Activated effector memory CD4-positive, alpha-beta T cell treated with anti-CD3 and anti-CD28 coated beads, Interleukin-2, amount 50 U/mL, for 16 hours (primary cell): ENCODE measurements at places on chromosomes 1 and 21.

DNA sequence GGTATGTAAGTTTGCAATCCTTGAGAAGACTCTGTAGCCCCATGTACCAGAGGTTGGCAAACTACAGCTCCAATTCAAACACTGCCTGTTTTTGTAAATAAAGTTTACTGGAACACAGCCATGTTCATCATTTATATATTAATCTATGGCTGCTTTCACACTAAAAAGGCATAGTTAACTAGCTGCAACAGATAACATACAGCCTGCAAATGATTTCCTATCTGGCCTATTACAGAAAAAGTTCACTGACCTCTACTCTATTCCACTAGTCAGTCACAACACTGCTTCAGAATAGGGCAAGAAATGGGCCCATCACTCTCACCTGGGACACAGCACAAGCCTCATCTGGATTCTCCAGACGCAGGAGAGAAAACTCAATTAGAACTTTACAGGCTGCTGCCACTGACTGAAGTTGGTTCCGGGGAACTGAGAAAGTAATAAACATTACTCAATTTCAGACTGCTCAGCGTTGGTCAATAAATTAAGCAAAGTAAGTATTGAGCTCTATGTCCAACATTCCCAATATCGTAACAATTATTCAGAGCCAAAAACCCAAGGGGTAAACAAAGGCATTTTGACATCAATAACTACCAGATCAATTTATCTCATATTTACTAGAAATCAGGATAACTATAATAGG, 10.6 kb downstream of the UBR4 start:
- DNase-seq, result no peak

GRCh38 chr1:168116327-168116799, 20.4 kb downstream of the GPR161 start:
- DNase-seq, result no peak

DNA sequence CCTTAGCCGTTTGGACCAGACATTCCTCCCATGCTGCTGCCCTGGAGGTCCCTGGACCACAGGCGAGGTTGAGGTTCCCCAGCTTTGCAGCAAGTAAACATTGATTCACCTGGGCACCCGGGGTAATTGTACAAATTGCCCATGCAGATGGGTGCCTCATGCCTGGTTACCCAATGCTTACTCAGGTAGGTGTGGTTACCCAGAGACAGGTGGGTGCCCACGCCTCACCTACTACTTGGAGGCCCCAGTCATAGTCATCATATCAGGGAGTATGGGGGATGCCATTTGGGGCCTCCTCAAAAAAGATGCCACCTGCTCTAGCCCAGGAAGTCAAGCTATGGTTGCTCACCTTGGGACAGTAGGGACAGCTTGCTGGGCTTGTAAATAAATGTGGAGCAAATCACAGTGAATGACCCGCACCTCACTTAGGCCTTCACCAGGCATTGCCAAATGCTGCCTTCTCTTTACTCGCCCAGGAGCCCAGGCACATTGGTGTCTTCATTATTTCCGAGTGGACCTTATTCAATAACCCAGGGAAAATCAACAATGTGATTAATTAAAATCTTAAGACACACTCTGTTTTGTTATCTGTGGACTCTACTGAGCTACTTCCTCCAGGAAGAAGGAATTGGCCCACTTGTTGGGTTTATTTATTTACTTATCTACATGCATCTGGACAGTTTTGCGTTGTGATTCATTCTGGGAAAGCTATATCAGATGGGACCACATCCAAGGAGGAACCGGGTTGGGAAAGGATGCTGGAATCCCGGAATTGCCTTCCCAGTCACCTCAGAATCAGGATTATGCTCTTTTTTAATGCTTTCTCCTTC, 35.6 kb upstream of the GRHL3 start:
- no peak for DNase-seq

DNA sequence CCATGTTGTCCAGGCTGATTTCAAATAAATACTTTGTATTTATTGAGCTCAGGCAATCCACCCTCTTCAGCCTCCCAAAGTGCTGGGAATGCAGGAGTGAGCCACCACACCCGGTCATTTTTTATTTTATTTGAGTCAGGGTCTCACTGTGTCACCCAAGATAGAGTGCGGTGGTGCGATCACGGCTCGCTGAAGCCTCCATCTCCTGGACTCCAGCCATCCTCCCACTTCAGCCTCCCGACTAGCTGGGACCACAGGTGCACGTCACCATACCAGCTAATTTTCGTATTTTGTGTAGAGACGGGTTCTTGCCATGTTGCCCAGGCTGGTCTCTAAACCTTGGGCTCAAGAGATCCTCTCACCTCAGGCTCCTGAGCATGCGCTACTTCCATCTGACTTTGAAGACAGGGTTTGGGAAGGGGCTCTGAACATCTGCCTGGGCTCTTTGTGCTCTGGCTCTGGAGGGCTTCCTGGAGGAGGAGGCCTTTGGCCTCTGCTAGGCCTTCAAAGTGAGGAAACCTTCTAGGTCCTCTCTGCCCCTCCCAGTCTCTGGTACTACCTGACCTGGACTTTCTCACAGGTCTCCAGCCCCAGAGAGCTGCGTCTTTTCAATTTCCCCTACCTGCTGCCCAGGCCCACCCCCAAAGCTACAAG, 5.8 kb downstream of the HSPB7 start:
- no peak for DNase-seq

- no peak for DNase-seq
Observed at GRCh38 chr1:157978586-157979403, 14.7 kb upstream of the KIRREL1 start.

GRCh38 chr1:243488459-243489157, 232.8 kb downstream of the SDCCAG8 start:
- no peak for DNase-seq

- DNase-seq, result no peak
Observed at GRCh38 chr1:37038227-37039093, 4.1 kb upstream of the GRIK3 start.

DNA sequence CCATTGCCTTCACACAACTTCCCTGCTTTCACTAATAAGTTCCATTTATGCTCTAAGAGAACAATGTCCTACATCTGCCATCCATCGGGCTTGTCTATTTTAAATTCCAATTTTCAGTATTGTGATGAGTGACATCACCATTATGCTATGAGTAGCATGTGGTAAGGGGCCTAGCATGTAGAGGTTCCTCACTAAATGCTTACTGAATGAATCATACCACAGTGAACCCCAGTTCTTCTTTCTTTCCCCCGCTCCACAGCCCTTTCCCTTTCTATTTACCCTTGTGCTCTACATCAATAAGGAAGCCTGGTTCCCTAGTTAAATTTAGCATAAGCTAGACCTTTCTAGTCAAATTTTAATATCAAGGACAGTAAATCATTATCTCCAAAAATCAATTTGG, 195.0 kb upstream of the RGS18 start:
- DNase-seq, result no peak

DNA sequence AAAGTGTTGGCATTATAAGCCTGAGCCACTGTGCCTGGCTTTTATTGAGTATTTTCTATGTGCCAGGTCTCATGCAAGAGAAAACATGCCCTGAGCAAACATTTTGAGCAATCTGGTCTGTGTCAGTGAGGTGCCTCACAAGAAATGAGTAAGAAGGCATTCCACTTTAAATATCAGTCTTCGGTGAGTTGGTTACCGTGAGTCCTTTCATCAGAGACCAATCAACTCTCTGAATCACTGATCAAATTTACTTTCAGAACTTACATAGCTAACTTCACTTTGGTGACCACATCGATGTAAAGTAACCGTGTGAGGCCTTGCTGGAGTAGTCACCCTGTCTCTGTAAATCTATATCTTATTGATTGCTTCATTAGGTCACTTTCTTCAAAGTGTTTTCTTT, 14.3 kb upstream of the DDX59 start:
- no peak for DNase-seq

DNA sequence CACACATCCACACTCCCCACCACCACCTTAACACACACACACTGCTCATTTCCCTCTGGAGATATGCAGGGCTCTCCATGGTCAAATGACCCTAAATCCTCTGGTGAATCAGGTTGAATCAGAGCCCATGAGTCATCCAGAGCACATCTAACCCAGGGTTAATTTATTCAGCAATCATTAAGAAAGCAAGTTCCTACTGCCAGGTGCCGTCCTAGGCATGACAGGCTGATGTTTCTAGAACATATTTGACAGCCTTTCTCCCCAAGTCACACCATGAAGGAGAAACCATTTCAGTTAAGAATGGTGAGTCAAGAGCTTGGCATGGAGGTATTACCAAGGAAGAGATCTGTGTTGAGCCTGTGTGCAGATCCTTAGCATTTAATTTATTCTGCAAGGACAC, 194.3 kb upstream of the CAMK1G start:
- DNase-seq, result no peak

DNA sequence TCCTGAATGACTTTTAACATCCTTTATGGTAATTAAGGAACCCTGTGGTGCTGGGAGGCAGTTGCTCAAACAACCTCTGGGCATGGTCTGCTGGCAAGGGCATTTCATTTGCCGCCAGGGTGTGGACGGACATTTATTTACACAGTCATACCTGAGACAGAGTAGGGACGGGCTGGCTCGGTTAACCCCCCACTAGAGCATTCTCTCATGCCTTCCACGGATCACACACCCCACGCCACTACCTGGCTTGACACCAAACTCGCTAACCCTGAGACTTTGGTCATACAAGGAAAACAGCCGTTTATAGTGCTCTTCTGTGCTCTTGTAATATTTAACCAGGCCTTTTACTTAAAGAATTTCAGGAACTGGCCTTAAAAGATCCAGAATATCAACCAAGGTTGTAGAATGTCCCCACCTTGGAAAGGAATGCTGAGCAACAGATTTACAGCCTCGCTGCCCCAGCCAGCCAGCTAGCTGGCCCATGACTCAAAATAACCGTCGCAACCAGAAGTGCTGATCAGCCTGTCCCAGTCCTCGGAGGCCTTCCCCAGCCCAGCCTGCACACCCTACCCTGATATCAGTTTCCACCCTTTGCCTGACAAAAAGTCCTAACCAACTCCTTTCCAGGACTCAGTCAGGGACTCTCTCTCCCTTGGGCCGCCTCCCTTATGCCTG, 6.5 kb upstream of the PDXK start:
- DNase-seq, result no peak

GRCh38 chr1:99122039-99122438, 117.4 kb upstream of the PLPPR5 start:
- no peak for DNase-seq

DNA sequence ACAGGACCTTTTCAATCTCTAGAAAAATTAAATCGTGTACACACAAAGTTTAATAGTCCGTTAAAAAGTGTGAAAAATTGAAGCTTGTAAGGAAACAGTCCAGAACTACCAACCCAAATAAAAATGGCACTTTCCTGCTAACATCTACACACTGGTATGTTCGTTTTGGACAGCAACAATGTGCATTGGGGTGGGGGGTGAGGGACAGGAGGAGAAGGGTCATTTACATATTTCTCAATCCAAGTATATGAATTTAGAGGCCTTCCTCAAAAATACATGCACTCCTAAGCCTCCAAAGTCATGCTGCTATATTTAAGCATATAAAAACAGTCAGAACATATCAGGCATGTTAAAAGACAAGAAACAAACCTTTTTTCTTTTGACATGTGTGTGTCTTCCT, 2.5 kb downstream of the PPP1R15B start:
- DNase-seq, result no peak

- DNase-seq, result no peak
Observed at GRCh38 chr1:64865105-64865757, 101.1 kb downstream of the JAK1 start.

DNA sequence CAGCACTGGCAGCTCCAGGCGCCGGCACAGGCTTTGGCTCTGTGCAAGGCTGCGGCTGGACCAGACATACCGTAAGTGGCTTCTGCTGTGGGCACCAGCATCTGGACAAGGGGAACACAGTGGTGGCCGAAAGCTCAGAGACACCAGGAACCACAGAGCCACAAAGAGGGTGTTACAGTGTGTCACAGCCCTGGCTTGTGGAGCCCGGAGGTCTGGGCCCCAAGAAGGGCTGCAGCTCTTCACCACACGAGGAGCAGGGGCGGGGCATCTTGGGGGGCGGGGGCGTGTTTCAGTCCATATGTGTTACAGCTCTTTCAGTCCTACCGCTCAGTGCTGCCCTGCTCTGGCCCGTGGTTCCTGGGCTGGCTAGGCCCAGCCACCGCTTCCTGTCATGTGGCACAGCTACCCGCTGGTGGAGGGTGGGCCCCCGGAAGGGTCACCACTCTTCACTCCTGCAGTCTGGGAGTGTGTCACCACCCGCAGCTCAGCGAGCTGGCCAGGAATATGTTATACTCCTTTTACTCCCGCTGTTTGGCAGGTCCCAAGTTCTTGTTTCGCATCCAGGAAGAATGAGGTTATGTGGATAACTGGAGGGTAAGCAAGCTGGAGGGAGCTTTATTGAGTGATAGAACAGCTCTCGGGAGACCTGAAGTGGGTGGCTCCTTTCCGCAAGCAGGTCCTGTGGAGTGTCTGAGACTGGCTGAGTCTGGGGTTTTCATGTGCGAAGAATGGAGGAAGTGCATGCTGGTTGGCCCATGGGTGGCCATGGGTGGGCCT, 3.3 kb upstream of the LSM10 start:
- DNase-seq, result peak; percentile 73

- no peak for DNase-seq
Observed at GRCh38 chr1:110135246-110135645, 15.0 kb upstream of the SLC6A17 start.

- DNase-seq, result no peak
Observed at GRCh38 chr1:35475856-35476674, 81.1 kb downstream of the KIAA0319L start.
